Spleen (tissue), 13 donors: ENCODE measurements at places on chromosomes 3 and 15.

- H3K27me3 ChIP-seq = no peaks in the 10 kb centered on the region
- H3K4me1 ChIP-seq = no peaks in the 10 kb centered on the region
- H3K27ac ChIP-seq = no peak overlapping the region
- no peaks in the 10 kb centered on the region for H3K36me3 ChIP-seq
- DNase-seq = no peak
- no peak overlapping the region for H3K4me3 ChIP-seq
These were observed 259.1 kb downstream of the PTPRG start for GRCh38 chr3:61820306-61820992.

DNA sequence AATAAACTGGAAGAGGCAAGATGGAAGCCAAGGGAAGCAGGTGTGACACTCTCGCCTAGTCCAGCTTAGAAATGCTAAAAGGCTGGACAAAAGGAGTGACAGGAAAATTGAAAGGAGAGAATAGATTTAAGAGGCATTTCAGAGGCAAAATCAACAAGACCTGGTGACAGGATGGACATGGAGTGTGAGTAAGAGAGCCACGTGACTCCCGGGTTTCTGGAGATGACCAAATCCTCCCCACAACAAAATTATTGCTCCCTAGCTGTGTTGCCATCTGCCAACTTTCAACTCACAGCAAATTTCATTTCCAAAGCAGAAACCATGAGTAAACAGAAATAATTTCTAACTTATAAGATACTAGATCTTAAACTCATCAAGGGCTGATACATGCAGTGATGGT, 52.6 kb downstream of the MTHFS start:
- no peaks in the 10 kb centered on the region for H3K4me1 ChIP-seq
- H3K27ac ChIP-seq = no peak overlapping the region
- no peak for DNase-seq

DNA sequence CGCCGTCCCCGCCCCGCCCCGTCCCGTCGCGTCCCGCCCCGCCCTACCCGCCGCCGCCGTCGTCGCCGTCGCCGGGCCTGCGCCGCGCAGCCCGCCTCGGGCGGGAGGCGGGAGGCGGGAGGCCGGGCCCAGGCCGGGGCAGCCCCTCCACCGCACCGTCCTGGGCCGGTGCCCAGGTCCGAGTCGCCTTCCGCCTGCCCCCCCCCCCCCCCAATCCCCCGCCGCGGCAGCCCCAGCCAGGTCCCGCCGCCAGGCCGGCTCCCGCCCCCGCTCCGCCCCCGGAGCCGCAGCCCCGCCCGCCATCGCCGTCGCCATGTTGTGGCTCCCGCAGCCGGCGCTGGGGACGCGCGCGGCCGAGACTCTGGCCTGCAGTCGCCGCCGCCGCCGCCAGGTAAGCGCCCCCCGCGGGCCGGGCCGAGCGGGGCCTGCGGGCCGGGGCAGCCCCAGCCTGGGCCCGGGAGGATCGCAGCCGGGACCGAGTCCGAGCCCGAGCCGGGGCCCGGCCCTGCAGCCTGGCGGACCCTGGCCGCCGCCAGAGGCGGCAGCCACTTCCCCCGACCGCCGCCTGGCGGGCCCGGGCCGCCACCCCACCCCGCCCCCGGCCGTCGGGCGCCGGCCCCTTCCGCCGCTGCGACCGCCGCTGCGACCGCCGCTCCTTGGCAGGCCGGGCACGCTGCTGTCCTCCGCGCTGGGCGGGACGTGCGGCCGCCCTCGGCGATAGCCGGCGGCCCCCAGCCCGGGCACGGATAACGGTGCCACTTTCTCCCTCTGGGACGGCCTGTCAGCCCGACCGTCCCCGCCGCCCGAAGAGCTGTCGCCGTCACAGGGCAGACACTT, at the start of gene ZNF592:
ZNF592 (plus strand) TSS at position 319 of the 837 bp plus-strand sequence. CDS start 34,084 bp downstream, outside the sequence.
- peaks cover 85% of the 10 kb centered on the region for H3K4me1 ChIP-seq
- no peaks in the 10 kb centered on the region for H3K36me3 ChIP-seq

DNA sequence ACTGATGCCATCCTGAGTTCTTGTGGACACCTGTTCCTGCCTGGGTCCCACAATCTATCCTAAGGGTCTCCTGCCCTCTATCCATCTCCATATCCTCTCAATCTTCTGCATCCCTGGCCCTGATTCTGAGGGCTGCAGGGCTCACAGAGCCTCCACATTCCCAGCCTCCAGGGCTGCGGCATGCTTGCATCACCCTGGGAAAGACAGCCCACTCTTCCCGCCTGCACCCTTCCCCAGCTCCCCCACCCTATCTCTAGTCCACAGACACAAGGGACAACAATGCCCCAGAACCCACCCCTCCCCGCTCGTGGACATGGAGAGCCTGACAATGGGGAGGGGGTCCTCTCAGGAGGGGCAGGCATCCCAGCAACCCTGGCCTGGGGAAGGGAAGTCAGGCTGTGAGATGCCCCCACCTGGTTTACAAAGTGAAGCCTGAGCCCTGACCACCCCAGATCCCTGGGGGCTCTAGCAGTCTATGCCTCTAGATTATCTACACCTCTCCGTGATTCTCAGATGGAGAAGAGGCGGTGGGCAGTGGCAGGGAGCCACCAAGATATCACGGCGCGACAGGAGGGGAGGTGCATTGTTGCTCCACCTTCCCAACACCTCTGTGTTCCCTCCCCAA, 10.3 kb downstream of the SEMA3G start:
- H3K36me3 ChIP-seq = no peaks in the 10 kb centered on the region
- no peak overlapping the region for H3K27ac ChIP-seq
- no peak overlapping the region for H3K4me3 ChIP-seq
- DNase-seq = peak; percentile 46
- H3K4me1 ChIP-seq = no peaks in the 10 kb centered on the region

DNA sequence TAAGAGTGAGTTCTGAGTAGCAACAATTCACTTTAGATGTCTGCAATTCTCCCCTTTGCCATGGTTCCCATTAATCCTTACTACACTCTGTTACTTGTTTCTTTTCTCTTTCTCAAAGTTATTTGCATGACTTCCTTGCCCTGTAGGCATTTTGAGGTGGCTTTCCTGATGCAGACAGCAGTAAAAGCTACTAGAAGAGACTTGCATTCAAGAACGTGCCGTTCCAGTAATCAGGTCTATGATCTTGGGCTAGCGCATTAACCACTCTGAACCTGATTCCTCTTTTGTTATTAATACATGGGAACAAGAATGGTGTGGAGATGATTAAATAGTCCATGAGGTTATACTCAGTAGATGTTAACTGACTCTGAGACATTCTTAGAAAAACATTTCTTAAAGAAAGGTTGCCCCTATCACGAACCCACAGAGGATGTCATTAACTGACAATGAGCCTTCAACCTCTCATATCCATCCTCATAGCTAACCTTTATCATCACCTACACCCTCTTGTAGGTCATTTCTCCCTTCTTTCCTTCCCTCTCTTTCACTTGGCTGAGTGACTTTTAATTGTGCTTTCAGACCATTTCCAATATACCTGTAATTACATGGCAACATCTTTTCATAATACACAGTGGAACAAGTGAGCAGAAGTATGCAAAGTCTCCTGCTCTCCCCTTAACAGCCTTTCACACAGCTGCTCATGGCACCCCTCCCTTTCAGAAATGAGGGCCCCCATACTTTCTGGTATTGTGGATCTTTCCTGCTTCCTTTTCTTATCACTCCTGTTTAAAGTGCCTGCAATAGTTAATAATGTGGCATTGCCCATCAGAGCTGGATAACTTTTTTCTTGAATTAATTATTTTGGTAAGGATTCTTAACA, 175.9 kb downstream of the CHST2 start:
- H3K4me1 ChIP-seq = no peaks in the 10 kb centered on the region
- H3K4me3 ChIP-seq = no peak overlapping the region
- H3K36me3 ChIP-seq = no peaks in the 10 kb centered on the region
- no peak for DNase-seq
- H3K27me3 ChIP-seq = no peaks in the 10 kb centered on the region

DNA sequence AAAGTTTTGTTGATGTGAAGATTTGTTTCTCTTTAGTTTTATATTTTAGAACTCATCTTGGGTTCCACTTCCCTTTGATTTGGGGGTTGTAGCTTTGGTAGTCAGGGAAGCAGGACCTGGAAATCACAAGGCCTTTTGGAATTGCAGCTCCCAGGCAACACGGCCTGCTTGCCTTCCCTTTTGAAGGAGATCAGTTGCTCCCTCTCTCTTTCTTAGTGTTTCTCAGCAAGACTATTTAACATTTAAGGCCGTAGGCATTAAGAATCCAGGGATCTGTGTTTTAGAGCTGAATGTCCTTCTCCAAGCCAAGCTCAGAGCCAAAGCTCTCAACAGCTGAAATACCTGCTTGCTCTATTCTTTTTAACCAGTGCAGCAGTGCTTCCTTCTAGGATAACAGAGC, 310.3 kb downstream of the PTPRG start:
- no peaks in the 10 kb centered on the region for H3K36me3 ChIP-seq
- H3K27me3 ChIP-seq = no peaks in the 10 kb centered on the region
- no peaks in the 10 kb centered on the region for H3K4me1 ChIP-seq
- no peak overlapping the region for H3K4me3 ChIP-seq

- H3K4me3 ChIP-seq = no peak overlapping the region
- no peaks in the 10 kb centered on the region for H3K27me3 ChIP-seq
- peak; percentile 71 for DNase-seq
- no peak overlapping the region for H3K27ac ChIP-seq
- H3K36me3 ChIP-seq = no peaks in the 10 kb centered on the region
These were observed 1457.1 kb upstream of the GBE1 start for GRCh38 chr3:83218383-83219200.

DNA sequence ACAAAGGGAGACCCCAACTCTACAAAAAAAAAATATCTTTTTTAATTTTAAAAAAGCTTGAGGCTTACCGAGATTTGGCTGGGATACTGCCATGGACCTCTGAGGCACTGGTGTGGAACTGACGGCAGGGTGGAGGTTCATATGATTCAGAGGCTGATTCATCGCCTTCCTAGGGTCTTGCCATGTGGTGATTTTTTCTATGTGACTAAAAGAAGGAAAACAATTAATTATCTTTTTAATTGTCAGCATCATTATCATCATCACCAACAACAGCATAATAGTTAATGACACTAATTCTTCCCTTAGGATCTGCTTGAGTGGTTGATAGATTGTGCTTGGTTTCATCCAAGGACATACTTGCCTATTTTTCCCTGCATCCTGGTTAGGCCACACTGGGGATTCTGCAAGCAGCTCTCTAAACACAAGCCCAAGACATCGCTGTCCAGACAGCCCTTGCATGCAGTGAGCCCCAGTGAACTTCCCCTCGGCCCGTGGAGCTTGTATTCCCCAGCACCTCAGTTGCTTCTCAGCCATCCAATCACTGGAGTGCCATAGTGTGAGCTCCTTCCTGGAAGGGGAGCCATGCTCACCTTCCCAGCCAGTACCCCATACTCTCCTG, 84.9 kb downstream of the WWTR1 start:
- no peaks in the 10 kb centered on the region for H3K27me3 ChIP-seq
- H3K36me3 ChIP-seq = no peaks in the 10 kb centered on the region
- H3K4me1 ChIP-seq = peaks cover 34% of the 10 kb centered on the region

GRCh38 chr15:39502611-39503195, 78.2 kb upstream of the THBS1 start:
- no peak for DNase-seq
- H3K4me3 ChIP-seq = no peak overlapping the region
- H3K27ac ChIP-seq = no peak overlapping the region
- H3K36me3 ChIP-seq = no peaks in the 10 kb centered on the region
- no peaks in the 10 kb centered on the region for H3K4me1 ChIP-seq

- H3K27ac ChIP-seq = no peak overlapping the region
- H3K36me3 ChIP-seq = no peaks in the 10 kb centered on the region
- H3K27me3 ChIP-seq = no peaks in the 10 kb centered on the region
- no peak overlapping the region for H3K4me3 ChIP-seq
- no peaks in the 10 kb centered on the region for H3K4me1 ChIP-seq
These were observed 147.2 kb downstream of the FNDC3B start for GRCh38 chr3:172186607-172187006.

GRCh38 chr15:35705884-35706585, 160.1 kb upstream of the DPH6 start:
- no peaks in the 10 kb centered on the region for H3K27me3 ChIP-seq
- no peaks in the 10 kb centered on the region for H3K36me3 ChIP-seq
- H3K4me3 ChIP-seq = no peak overlapping the region
- no peak for DNase-seq
- H3K27ac ChIP-seq = peak overlapping the region; percentile 72

- H3K27me3 ChIP-seq = no peaks in the 10 kb centered on the region
- no peaks in the 10 kb centered on the region for H3K36me3 ChIP-seq
- H3K4me3 ChIP-seq = no peak overlapping the region
- H3K27ac ChIP-seq = no peak overlapping the region
These were observed 75.6 kb upstream of the POU1F1 start for GRCh38 chr3:87351937-87352336.

GRCh38 chr3:178845420-178846118, 226.0 kb downstream of the ZMAT3 start:
- H3K4me1 ChIP-seq = no peaks in the 10 kb centered on the region
- H3K27me3 ChIP-seq = no peaks in the 10 kb centered on the region
- H3K4me3 ChIP-seq = no peak overlapping the region

- H3K4me1 ChIP-seq = peaks cover 24% of the 10 kb centered on the region
- no peak overlapping the region for H3K4me3 ChIP-seq
- H3K36me3 ChIP-seq = no peaks in the 10 kb centered on the region
- no peak for DNase-seq
- no peaks in the 10 kb centered on the region for H3K27me3 ChIP-seq
These were observed 309.9 kb downstream of the RPLP1 start for GRCh38 chr15:69762373-69763148.

- no peak overlapping the region for H3K27ac ChIP-seq
- H3K4me3 ChIP-seq = no peak overlapping the region
- no peaks in the 10 kb centered on the region for H3K36me3 ChIP-seq
- no peak for DNase-seq
These were observed 13.8 kb downstream of the RPL39L start for GRCh38 chr3:187125319-187126031.

- no peak for DNase-seq
- no peak overlapping the region for H3K4me3 ChIP-seq
- no peak overlapping the region for H3K27ac ChIP-seq
- no peaks in the 10 kb centered on the region for H3K27me3 ChIP-seq
These were observed 40.3 kb downstream of the SPG11 start for GRCh38 chr15:44623178-44623577.

DNA sequence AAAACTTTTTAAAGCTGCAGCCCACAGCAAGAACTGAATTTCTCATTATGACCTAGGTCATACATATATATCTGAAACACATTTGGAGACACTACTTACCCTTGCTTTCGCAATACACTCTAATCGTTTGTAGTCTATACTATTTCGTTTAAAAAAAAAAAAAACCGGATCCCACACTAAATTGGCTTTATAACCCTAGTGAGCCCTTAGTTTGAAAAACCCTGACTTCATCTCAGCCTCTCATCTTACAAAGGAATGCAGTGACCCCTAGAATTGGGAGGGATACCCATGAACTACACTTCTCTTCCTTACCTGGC, 4.2 kb downstream of the RARRES1 start:
- no peak overlapping the region for H3K4me3 ChIP-seq
- peaks cover 50% of the 10 kb centered on the region for H3K4me1 ChIP-seq
- no peak for DNase-seq
- no peaks in the 10 kb centered on the region for H3K36me3 ChIP-seq
- no peak overlapping the region for H3K27ac ChIP-seq
- H3K27me3 ChIP-seq = peaks cover 14% of the 10 kb centered on the region
